ENCODE measurements at places on chromosomes 1 and 21.

DNA sequence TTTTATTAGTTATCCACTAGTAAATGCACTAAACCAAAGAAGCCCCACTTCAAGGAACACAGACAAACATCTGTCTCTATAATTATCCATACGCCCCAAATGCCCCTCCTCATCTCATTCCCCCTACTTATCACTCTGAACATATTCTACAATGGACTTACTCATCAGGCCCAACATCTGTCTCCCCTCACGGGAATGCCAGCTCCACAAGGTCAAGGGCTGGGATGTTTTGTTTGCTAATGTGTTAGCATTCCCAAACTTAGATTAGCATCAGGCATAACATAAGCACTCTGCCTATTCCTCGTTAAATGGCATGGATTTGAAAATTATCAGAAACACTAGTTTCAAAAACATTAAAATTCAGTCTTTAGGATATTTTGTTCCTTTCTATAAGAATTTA, 279.5 kb downstream of the DSCAM start:
- no peak for DNase-seq

DNA sequence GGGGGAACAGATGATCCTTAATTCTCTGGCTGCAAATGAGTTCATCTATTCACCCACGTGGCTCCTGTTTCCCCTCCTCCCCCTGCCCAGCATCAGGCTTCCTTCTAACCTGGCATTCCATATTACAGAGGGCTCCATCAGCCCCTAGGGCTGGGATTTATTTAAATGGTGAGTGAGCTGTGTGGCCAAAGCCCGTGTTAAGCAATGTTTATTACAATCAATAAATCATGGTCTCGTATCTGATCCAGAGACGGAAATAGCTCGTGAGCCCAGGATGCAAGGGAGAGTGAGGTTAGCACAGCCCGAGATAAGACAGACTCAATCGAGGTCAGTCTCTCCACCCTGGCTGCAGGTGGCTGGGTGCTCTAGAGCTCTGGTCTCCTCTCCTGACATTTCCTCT, 43.1 kb upstream of the IGSF21 start:
- DNase-seq: no peak

DNA sequence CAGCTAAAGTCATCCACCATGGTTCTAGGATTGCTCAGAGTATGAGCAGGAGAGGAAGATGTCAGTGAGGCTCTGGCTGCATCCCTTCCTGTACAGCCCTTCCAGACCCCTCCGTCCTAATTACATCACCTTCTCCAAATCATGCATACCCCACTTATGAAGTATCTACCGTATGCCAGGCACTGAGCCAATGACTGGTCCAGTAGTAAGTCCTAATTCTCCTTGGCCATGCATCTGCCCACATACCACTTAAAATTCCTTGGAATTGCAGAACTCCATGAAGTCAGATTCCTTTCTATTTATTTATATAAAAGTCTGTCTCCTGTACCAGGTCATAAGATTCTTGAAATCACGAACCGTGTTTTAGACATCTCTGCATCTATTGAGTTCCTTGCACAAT, 106.1 kb downstream of the SEC16B start:
- no peak for DNase-seq

DNA sequence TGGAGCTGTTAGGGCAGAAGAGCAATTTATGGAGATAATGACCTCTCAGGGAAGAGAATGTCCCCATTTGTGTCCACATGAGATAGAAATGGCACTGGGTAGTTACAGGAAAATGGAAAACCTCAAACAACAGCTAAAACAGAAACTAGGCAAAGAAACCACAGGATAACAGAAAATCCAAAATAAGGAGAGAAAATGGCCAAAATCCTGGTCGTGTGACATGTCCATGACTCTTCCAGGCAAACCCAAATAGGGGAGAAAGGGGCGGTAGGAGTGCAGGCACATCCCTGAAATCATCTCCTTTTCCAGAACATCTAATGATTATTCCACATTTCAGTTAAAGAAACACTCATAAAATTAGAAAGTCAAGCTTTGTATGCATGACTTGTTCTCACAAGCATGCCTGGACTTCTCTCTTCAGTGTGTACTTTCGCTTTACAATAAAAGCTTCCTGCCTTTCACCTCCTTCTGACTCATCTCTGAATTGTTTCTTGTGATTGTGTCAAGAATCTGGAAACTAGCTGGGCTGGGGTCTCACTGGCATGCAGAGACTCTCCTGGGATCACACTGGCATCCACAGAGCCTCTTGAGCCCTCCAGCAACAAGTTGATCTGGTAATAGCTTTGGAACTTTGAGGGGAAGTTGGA, 171.4 kb upstream of the ZP4 start:
- no peak for DNase-seq

DNA sequence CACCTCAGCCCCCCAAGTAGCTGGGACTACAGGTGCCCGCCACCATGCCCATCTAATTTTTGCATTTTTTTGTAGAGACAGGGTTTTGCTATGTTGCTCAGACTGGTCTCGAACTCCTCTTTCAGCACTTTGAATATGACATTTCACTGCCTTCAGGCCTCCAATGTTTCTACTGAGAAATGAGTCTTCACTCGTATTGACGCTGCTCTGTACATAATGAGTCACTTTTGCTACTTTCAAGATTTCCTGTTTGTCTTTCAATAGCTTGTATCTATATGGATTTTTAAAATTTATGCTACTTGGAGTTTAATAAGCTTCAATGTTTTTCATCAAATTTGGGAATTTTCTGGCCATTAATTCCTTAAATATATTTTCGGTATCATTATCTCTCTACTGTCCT, 64.7 kb downstream of the GORAB start:
- no peak for DNase-seq

DNA sequence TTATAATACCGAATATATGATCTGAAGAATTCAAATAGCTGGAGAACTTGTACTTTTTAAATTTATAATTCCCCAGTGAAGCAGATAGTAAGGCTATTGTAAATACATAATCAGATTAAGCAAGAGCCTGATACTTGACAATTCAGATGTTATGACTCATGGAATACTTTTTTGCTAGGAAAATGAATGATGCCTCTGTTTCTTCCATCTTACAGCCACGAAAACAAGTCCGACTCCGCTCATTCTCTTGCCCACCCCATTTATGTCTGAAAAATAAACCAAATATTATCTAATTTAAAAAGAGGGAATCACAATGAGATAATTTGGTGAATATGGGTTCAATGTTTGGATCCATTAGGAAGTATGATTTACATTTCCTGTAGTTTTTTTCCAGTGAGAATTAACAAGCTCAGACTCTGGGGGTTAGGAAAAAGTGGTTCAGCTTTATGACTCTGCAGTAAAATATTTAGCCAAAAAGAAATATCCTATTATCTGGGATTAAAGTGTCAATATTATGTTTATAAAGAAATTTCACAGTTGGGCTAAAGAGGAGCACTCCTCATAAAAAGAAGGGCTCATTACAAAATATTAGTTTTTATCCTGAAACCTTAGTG, 50.4 kb upstream of the DAB1 start:
- no peak for DNase-seq

DNA sequence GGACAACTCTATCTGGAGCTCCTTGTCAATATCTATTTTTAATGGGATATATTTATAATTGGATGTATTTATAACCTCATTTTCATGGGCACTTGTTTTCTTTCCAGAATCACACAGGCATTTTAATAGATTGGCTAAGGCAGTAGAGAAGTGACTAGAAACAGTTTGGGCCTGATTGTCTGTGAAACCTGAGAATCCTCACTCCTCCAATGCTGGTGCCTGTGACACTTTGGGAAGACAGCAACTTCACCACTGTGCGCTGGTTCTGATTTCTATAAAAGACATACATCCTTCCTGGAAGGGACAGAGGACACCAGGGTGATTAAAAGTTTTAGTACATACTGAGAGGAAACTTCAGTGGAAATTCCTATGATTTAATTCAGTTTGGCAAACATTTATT, 39.6 kb upstream of the RXRG start:
- DNase-seq: no peak

- DNase-seq: no peak
Observed at GRCh38 chr1:159030877-159031447, 21.3 kb downstream of the IFI16 start.

DNA sequence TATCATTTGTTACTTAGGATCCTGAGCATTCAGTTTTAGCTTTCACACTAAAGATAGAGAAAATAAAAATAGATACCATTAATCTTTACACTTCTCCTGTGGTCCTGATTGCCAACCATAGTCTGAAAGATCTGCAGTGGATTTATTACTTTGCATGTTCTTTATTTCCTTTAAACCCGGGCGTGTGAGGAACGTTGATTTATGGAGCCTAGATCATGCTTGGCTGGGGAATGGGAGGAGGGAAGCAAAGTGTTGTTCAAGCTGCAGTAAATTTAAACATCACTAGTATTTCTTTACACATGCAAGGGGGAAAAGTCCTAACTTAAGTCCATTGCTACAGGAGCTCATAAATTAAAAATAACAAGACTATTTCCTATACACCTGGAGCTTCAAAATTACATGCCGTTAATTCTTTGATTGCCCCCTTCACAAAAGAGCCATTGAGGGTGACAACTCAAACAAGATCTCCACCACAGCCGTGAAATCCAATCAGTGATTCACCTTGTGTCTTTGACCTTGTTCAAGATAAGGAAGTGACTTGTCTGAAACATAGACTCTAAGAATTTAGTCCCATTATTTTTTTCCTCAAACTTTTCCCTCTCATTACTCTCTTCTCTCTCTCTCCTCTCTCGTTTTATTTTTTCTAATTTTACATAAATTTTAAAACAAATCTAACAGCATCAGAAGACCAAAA, 282.7 kb downstream of the KIF26B start:
- DNase-seq: no peak

GRCh38 chr1:212578041-212578440, 30.5 kb upstream of the ATF3 start:
- no peak for DNase-seq

All from NCI-H187 treated with DMSO at 0.1 percent for 48 hours (cell line).